ENCODE measurements at places on chromosomes 7 and 10.

DNA sequence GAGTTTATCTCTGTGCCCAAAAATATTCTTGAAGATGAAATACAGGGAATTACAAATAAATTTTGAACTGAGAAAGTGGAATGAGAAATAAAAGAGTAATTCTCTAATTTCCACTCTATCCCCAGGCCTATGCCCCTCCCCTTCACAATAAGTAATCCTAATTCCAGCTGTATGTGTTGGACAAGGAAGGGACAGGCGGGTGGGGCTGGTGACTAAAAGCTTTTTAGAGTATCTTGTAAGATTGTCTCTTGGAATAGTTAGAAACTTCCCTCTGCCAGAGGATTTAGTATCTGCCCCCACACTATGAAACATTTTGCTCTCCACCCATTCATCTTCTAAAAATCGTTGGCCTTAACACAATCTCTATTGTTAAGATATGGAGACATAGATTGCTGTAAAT lies 199.2 kb downstream of the MBL2 start:
- peak; percentile 64 for DNase-seq

DNA sequence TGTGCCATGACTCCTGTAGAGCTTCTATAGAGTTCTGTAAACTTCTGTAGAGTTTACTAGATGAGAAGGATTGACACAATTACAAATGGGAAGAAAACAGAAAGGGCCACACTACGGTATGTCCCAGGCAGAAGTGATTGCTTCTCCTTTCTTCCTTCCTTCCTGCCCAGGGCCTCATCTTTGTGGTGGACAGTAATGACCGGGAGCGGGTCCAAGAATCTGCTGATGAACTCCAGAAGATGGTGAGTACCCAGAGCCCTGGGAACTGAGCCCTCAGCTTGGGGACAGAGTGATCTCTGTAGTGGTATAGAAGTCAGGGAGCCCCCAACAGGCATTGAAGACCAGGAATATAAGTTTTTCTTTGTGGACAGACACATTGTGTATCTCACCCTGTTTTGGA lies 1.7 kb downstream of the ARF5 start:
- no peak for DNase-seq

DNA sequence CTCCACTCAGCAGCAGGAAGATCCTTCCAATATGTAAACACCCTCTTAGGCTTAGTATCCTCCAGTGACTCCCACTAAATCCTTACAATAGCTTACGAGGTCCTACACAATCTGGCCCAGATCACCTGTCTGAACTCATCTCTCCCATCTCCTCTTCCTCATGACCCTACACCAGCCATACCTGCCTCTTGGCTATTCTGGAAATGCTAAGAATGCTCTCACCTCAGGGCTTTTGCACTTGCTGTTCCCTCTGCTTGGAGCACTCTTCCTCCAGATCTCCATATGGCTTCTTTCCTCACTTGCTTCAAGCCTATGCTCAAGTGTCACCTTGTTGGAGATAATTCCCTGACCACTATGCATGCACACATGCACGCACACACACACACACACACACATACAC lies 50.8 kb upstream of the FRMD4A start:
- no peak for DNase-seq

DNA sequence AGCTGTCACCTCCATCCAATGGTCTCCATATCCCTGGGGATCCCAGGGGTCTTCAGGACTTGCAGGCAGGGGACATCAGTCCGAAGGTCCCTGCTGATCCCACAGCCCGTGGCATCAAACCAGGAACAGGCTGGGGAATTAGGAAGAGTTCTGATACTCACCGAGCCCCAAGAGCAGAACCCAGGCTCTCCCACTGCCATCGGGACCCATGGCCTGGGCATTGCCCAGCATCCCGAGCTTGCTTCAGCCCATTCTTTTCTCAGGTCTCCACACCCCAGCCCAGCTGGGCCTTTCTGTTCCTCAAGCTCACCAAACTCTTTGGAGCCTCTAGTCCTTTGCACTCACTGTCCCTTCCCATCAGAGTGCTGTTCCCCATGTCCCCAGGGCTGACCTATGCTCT lies 280.9 kb downstream of the GRID1 start:
- DNase-seq = no peak

DNA sequence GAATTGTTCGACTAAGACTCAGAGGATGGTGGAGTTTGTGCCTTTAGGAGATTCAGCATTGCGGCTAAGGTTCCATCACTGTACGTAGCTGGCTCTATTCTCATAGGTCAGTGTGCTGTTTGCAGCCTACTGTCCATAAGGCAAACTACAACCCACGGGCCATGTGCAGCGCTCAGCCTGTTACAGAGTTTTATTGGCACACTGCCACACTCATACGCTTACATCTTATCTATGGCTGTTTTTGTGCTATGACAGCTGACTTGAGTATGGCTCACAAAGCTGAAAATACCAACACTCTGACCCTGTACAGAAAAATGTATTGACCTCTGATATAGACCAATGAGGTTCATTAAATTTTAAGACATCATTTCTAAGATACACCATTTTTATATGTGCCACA lies 114.5 kb downstream of the ARID5B start:
- DNase-seq = no peak

DNA sequence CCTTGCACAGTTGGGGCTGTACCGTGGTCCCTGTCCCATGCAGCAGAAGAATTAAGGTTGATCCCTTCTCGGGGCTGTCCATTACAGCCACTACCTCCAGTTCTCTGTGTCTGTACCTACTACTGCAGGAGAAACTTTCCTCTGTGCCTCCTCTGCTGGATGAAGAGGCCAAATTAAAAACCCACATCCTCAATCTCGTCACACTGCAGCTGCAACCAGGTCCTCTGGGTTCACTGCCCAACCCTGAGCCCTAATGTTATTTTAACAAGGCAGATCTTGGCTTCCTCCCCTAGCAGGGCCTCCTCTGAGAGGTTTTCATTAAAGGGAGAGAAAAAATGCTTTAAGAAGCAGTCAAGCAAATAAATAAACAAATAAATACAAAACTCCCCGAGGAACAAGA lies 66.6 kb downstream of the PLXNA4 start:
- DNase-seq = no peak

DNA sequence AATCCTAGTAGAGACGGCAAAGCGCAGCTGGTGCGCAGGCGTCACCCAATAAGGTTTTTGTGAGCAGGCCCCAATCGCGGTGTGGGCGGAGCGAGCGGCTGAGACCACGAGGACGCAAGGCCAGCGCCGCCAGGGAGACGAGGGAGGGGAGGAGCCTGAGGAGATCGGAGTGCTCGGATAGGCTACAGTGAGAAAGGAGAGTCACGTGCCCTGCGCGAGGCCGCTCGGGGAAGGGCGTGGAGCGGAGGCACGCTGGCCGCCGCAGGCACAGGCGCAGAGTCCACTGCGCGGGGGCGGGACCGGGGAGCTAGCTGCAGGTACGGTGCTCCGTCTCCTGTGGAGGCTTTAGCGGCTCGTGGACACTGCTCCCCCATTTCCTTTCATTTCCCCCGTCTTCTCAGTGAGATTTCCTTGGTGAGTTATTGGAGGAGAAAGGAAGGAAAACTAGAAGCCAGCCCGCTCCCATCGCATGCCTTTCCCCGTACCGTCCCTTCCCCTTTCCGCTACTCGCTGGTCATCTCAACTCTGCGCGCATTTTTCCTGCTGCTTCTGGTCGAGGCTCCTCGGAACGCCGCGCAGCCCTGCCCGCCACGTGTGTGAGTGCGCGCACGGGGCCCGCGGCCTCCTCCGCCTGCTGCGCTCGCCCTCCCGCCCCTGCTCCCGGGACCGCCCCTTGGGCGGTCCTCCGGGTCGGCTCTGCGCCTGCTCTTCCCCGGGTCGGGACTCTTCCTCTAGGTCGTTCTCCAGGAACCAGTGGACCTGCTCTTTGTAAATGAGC lies at the start of gene THNSL1:
TSS of gene THNSL1 (plus strand) at position 237 of the 778 bp plus-strand sequence. CDS start 6,612 bp downstream, outside the sequence.
- DNase-seq = peak; percentile 97

DNA sequence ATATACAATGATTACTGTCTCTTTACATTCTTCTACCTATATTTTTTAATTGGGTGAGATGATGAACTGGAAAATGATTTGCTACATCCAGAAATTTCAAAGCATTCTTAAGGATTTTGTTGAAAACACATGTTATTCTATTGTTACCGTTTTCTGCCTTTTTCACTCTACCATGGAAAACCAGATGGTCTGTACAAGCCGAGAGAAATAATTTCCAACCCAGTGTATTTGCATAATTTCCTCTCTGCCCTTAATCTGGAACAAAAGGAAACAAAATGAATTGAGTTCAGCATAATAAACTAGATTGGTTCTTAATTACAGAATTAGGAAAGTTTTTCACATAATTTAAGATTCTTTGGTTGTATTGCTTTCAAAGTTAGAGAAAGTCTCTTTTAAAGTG lies 211.2 kb downstream of the CACNB2 start:
- DNase-seq = no peak

DNA sequence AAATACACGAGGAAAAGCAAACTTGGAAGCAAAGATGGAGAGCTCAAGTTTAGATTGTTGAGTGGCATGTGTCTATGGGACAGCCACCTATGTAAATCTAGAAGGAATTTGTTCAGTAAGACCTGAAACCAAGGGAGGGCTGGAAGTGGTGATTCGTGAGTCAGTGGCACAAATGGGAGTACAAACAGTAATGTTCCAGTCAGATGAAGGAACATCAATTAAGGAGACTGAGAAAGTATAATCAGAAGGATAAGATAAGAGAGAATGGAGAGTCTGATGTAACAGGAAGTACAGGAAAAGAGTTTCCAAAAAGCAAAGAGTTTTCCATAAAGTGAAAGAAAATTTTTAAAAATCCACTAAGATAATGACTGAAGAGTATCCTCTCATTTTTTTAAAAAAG lies 544.2 kb downstream of the KIF20B start:
- no peak for DNase-seq

DNA sequence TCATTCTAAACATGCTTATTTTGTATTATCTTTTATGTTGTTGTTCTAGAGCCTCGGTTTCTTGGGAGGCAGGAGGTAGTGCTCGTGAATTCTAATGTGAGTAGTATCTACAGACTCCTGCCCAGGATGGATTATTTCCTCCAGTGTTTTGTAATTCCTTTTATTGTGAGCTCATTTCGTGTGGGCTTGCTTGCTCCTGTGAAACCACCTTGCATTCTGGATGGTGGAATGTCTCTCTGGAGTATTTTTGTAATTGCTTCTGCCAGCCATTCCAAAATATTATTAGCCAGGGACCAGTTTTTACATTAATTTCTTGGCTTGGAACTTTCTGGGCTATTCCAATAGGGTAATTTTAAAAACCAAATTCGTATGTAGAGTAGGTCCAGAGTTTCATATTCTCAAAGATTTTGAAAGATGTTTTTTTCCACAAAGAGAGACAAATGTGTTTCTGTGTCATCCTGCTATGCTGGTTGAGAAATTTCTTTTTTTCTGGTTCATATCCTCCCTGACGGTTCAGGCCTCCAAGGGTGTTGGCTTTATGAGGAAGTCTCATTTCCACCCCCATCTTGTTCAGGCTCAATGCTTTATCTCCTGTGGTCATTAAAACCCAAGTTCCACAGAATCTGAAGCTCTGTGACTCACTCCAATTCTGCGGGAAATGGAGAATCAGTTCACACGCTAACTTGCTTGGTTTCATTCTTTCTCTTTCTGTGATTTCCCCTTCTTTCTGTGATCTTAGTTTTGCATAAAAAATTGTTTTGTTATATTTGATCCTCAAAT lies 41.7 kb upstream of the CALD1 start:
- DNase-seq = peak; percentile 65

DNA sequence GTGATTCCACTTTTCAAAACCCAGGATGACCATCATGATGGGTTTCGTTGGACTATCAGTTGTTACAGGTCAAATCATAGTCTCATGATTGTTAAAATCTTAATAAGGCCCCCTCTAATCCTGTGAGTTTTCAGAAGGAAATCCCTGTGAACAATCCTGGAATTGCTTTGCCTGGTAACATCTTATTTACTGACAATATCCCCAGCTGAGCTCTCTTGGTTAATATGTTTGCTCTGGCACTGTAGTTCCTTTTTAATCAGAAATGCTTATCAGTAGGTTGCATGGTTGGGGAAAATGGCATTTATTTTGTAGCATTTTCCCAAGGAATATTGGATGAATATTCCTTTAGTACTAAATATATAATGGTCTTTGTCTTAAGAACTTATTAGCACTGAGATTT lies 163.9 kb downstream of the TCF7L2 start:
- DNase-seq = no peak

DNA sequence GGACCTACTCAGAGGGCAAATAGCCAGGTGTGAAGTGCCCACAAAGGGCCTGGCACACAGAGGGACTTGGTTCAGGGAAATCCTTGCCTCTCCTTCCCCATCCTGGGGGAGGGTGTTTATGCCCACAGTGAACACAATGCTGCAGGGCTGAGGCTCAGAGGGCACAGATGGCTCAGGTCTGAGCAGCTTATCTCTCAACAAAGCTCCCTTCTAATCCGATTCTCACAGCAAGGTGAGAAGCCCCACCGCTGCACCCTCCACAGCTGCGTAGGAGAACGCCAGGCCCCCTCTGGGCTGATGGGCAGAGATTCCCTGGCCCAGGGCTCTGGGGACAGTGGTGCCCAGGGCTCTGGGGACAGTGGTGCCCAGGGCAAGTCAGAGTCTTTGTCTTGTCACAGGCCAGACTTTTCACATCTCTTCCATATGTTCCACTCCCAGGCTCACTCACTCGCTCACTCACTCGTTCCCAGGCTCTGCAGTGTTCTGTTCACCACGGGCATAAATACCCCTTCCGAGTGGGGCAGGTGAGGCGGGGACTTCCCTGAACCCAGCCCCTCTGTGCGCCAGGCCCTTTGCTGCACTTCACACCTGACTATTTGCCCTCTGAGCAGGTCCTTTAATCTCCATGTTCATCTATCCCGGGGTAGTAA lies 8.7 kb upstream of the CDHR1 start:
- DNase-seq = no peak

DNA sequence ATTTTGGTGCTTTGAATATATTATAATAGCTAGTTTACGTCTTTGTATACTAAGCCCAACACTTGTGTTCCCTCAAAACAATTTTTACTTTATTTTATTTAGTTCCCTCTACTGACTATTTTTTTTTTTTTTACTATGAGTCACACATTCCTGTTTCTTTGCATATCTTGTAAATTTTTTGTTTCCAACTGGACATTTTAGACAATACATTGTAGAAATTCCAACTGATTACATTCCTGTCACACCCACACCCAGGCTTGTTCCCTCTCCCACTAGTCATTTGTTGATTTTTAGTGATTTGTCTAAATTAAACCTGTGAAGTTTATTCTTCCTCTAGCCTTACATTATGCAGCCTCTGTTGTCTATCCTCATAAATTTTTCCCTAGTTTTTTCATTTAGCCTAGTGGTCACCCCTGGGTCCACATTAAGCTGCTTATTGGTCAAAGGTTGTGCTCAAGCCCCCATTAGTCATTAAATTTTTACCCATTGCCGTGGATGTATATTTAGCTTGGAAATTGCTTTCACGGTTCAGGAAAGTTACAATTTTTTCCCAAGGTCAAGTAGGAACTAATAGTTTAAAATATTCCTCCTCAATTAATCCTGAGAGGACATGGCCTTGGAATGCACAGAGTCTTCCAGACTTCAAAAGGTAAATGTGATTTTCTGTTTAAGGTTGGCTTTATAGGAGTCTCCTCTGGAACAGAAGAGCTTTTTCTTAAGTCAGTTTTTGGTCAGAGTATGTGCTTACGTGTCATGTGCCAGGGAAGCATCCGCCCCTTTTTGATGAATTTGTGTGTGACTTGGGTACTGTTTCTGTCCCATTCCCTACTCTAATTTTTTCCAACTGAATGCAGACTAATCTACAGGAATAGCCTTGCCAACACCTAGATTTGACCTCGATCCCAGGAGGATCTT lies 207.6 kb upstream of the TMEM72 start:
- DNase-seq = peak; percentile 89

GRCh38 chr7:118080947-118081346 lies 103.0 kb upstream of the LSM8 start:
- DNase-seq = peak; percentile 92

GRCh38 chr10:86347856-86348255 lies 18.7 kb downstream of the GRID1 start:
- DNase-seq = no peak

GRCh38 chr7:139743267-139743966 lies 34.4 kb downstream of the HIPK2 start:
- no peak for DNase-seq
